ENCODE measurements at places on chromosomes 2 and 18. TPM values are rescaled to one million over a fixed set of nuclear protein-coding genes. Genes with fewer than 3 reads are reported as not detected.

GRCh38 chr2:112685271-112685884 is 35.4 kb upstream of the NT5DC4 start:
- DNase-seq, result no peak

DNA sequence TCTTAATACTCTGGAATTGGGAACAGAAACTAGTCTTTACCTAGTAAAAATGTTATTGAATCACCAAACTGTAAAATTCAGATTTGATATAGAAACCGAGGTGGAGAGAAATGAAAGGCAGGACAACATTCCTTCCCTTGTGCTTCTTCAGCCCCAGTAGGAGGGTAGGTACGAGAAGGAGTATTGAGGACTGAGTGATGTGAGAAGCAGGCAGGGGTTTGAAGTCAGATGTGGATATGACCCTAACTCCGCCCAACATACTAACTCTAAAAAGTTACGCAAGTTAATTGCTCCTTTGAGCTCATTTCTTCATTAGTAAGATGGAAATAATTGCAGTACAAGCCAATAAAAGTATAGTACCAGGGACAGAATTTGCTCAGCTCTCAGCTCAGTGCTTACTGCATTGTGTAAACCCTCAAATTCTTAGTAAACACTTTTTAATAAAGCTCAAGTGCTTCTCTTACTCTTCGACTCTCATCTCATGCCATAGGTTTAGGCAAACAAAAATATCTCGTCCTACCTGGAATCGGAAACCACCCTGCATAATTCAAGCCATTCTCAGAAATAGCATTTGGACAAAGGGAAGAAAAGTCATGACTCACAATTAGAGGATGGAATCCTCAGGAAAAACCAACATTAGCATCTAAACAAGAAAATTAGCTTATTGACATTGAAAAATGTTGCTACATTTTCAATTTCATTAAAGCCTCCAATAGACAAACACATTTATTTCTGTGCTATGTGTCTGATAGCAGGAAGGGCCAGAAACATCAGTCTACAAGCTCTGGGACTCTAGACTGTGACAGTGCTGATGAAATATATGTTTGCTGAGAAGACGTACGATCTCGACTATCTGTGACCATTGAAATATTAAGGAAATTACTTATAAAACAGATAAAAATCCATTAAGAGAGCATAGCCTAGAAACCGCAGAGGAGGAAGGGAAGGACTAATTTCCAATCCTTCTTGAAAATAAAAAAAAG is 161.3 kb downstream of the HNMT start:
- no peak for DNase-seq

Gene ANO7
- total RNA-seq, result 0.17 TPM

Gene GALNT14
- not detected for total RNA-seq

GRCh38 chr2:199807966-199808365 is 43.0 kb downstream of the FTCDNL1 start:
- DNase-seq, result no peak

Gene CEBPZOS
- total RNA-seq, result 33.1 TPM

- DNase-seq, result no peak
Measured at GRCh38 chr2:58039170-58039611, 7.4 kb upstream of the VRK2 start.

DNA sequence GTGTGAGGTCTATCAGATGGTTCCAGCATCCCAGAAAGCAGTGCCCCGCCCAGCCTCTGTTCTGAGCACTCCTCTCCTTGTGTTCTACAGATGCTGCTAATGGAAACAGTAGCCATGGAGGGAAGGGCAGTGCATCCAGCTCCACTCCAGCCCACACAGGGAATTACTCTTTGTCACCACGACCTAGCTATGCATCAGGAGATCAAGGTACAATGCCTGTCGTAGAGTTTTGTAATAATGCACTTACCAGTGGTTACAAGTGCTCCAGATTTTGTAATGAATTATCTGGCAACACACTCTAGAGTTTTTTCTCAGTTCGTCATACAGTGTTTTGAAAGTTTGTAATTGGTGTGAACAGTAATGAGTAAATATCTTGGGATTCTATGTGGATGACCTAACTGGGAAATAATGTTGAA is 161.1 kb downstream of the ESCO1 start:
- no peak for DNase-seq

GRCh38 chr18:9437021-9437437 is 38.3 kb upstream of the RALBP1 start:
- DNase-seq, result no peak

DNA sequence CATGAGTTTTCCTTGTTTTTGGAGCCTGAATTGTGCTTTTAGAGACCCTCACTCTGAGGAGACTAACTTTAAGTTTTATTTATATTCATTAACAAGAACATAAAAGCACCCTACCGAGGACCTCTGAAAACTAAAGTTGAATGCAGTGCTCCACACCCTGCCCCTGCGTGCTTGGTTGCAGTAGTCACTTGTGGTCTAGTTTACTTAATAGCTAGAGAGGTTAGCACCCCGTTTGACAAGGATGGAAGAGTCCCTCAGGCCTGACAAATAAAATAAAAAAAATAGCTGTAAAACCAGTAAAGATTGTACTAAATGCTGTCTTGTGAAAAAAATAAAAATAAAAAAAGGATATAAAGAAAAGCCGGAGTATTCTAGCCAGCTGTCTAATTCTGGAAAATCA is 395.2 kb downstream of the MTX2 start:
- DNase-seq, result no peak

DNA sequence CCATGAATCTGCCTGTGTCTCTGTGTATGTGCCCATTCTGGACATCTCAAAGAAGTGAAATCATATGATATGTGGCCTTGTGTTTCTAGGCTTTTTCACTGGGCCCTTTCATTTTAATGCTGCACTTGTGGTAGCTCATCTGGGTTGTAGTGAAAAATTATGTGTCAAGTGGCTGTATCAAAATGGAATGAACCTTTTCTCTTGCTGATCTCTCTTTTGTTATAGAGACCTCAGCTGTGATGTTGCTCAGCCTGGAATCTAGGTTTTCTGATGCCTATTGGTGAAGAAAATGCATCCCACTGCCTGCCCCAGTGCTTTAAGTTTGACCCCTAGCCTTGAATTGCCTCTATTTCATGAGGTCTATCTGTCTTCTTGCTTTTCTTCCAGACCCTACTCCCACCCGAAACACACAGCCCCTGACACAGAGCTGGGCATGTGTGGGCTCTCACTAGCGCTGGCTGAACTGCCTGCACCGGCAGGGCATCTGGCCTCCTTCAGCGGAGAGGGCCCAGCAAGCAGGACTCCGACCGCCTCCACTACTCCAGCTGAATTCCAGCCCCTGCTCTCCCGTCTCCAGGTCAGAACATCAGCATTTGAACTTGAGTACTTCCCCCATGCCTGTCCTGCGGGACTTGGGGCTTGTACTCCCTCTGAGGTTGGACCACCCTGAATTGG is 175.8 kb upstream of the MSH6 start:
- DNase-seq, result no peak

Gene ELOA2
- total RNA-seq, result not detected

DNA sequence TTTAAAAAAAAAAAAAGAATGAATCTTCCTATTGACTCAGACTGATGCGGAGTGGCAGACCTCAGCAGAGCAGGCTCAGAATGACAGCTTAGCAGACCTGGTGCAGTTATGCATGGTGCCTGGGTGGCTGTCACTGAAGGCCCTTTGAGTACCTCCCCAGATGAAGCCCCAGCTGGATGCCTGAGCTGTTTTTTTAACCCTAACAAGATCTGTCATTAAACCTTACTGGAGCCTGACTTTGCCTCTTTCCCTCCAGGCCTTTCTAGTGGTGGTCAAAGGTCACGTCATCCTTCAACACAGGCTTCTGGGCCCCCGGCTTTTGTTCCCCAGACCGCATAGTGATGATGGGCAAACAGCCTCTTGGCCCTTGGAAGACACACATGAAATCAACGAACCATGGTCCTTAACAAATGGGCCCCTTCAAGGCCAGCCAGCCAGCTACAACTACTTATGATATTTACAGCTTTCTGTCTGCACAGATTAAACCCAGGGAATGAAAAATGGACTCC is 138.3 kb upstream of the CYP1B1 start:
- DNase-seq, result no peak
